T-cell (primary cell): ENCODE measurements at places on chromosomes 3 and 15. TPM values are rescaled to one million over a fixed set of nuclear protein-coding genes. Genes with fewer than 3 reads are reported as not detected.

ARRDC4 gene
- total RNA-seq, result 2.0 TPM

GRCh38 chr3:149375501-149376196 is 1.8 kb downstream of the TM4SF1 start:
- H3K27me3 ChIP-seq, result no peaks in the 10 kb centered on the region
- DNase-seq, result no peak
- no peak overlapping the region for H3K4me3 ChIP-seq
- no peaks in the 10 kb centered on the region for H3K36me3 ChIP-seq
- no peak overlapping the region for H3K27ac ChIP-seq

GRCh38 chr3:8767667-8768363 is 1.6 kb downstream of the OXTR start:
- no peak overlapping the region for H3K4me3 ChIP-seq
- no peaks in the 10 kb centered on the region for H3K36me3 ChIP-seq
- H3K4me1 ChIP-seq, result no peaks in the 10 kb centered on the region
- no peak for DNase-seq

DNA sequence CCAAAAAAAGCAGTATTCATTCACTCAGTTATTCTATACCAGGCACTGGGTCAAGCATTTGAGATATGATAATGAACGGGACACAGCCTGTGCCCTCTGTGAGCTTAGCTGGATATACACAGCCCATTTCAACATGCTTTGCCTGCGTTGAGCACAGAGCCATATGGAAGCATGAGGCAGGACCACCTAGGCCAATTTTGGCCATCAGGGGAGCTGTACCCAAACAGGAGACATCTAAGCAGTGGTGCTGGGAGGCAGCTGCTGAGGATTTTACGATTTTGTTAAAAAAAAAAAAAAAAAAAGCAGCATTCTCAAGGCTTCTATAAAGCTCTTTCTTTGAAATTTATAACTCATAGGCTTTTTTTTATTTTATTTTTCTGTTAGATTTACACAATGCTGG is 87.2 kb upstream of the SLC2A2 start:
- no peaks in the 10 kb centered on the region for H3K4me1 ChIP-seq
- peaks cover 49% of the 10 kb centered on the region for H3K36me3 ChIP-seq
- H3K27me3 ChIP-seq, result no peaks in the 10 kb centered on the region
- H3K27ac ChIP-seq, result no peak overlapping the region
- no peak overlapping the region for H3K4me3 ChIP-seq

GRCh38 chr3:141412087-141412935 is 44.0 kb downstream of the ZBTB38 start:
- peak; percentile 55 for DNase-seq
- peaks cover 73% of the 10 kb centered on the region for H3K4me1 ChIP-seq
- no peak overlapping the region for H3K4me3 ChIP-seq
- H3K36me3 ChIP-seq, result peaks cover 34% of the 10 kb centered on the region
- H3K27ac ChIP-seq, result peak overlapping the region; percentile 93
- no peaks in the 10 kb centered on the region for H3K27me3 ChIP-seq

DNA sequence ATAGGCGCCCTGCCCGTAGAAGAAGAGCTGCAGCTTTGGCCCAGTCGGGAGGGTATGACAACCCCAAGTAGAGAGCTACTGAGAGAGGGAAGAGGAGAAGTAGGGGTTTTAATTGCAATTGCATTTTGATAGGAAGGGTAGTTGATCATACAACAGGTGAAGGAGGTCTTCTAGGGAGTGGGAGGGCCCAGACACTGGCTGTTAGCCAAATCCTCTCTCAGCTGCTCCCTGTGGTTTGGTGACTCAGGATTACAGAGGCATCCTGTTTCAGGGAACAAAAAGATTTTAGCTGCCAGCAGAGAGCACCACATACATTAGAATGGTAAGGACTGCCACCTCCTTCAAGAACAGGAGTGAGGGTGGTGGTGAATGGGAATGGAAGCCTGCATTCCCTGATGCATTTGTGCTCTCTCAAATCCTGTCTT is 408.9 kb upstream of the THBS1 start:
- peaks cover 10% of the 10 kb centered on the region for H3K27me3 ChIP-seq
- DNase-seq, result no peak
- no peak overlapping the region for H3K27ac ChIP-seq
- H3K4me3 ChIP-seq, result no peak overlapping the region
- no peaks in the 10 kb centered on the region for H3K36me3 ChIP-seq
- H3K4me1 ChIP-seq, result no peaks in the 10 kb centered on the region

- no peaks in the 10 kb centered on the region for H3K27me3 ChIP-seq
- DNase-seq, result no peak
- no peaks in the 10 kb centered on the region for H3K36me3 ChIP-seq
These were observed 12.0 kb downstream of the ALDH1A2 start for GRCh38 chr15:58053315-58054153.

- no peaks in the 10 kb centered on the region for H3K4me1 ChIP-seq
- H3K27ac ChIP-seq, result no peak overlapping the region
- H3K36me3 ChIP-seq, result no peaks in the 10 kb centered on the region
- no peak for DNase-seq
- no peaks in the 10 kb centered on the region for H3K27me3 ChIP-seq
These were observed 167.1 kb upstream of the PLSCR5 start for GRCh38 chr3:146772211-146772743.

GRCh38 chr3:141152801-141153678 is 78.6 kb upstream of the PXYLP1 start:
- no peak overlapping the region for H3K27ac ChIP-seq
- no peaks in the 10 kb centered on the region for H3K27me3 ChIP-seq
- H3K4me1 ChIP-seq, result no peaks in the 10 kb centered on the region
- no peak overlapping the region for H3K4me3 ChIP-seq
- H3K36me3 ChIP-seq, result no peaks in the 10 kb centered on the region

SSUH2 gene
- not detected for total RNA-seq

CDHR4 gene
- total RNA-seq, result not detected

DNA sequence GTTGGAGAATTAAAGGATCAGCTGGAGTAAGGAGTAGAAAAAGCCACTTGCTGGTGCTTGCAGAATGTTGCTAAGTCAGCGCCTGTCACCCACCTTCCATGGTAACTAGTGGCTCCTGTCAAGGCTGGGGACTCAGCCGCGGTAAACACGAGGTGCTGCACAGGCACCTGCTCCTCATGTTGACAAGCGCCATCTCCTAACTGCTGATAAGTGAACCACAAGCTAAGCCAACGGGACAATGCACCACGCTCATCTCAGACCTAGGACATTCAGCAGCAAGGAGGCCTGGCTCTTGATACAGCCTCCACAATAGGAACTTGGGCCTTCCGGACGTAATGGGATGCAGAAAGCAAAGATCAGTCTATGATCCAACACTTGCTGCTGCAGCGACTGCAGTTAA is 264.4 kb downstream of the OCA2 start:
- no peaks in the 10 kb centered on the region for H3K4me1 ChIP-seq
- H3K27ac ChIP-seq, result no peak overlapping the region
- no peaks in the 10 kb centered on the region for H3K36me3 ChIP-seq
- no peak overlapping the region for H3K4me3 ChIP-seq
- no peaks in the 10 kb centered on the region for H3K27me3 ChIP-seq

APOD gene
- total RNA-seq, result not detected
